ENCODE measurements at places on chromosomes 4 and X. TPM values are rescaled to one million over a fixed set of nuclear protein-coding genes. Genes with fewer than 3 reads are reported as not detected.

DNA sequence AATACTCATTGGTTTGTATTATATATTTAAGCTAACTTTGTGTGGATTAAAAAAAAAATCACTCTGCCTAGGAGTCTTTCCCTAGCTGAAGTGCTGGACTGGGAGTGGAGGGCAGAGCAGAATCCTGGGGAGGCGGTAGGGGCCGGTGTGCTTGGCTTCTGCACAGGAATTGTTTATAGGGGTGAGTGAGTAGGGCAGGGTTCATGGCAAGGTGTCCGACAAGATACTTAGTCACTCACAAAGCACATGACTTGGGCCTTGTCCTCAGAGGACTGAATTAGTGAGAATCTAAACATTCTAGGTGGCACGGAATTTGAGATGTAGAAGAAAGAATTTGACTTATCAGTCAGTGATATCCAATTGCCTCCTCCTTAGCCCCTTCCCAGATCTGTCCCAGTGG is 32.2 kb downstream of the FNIP2 start:
- DNase-seq, result no peak

GRCh38 chr4:183435803-183436202 is 8.6 kb upstream of the CDKN2AIP start:
- no peak for DNase-seq

GRCh38 chrX:47596256-47596655 is 14.0 kb downstream of the TIMP1 start:
- no peak for DNase-seq

GRCh38 chr4:152479428-152480026 is 56.4 kb downstream of the FBXW7 start:
- DNase-seq, result no peak

KIF4A gene
- total RNA-seq, result 41.8 TPM

DNA sequence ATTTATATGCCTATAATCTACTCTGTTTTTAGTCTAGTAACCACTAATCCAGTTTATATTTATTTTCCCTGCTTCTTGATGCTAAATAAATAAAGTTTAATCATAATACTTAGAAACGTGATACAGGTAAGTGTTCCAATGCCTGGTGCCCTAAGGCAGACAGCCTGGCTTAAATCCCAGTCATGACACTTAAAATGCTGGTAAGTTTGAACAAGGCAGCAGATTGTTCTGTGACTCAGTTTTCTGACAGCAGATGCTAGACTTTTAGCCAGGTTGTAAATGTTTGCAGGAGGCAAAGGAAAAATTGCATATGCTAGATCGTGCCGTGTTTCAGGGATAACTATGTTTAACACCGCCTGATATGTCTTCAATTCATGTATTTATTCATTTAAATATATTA is 2661.6 kb downstream of the PCDH7 start:
- no peak for DNase-seq

- DNase-seq, result no peak
These were observed 128.6 kb downstream of the ARHGAP6 start for GRCh38 chrX:11537141-11537540.

CASP6 gene
- total RNA-seq, result 25.2 TPM

LIMCH1 gene
- total RNA-seq, result 3.3 TPM

GRCh38 chr4:124209211-124209610 is 503.3 kb downstream of the ANKRD50 start:
- DNase-seq, result no peak

ADH7 gene
- not detected for total RNA-seq

- no peak for DNase-seq
These were observed 49.5 kb upstream of the MAGEA8 start for GRCh38 chrX:149831473-149831872.

DCX gene
- total RNA-seq, result 2.0 TPM

DNA sequence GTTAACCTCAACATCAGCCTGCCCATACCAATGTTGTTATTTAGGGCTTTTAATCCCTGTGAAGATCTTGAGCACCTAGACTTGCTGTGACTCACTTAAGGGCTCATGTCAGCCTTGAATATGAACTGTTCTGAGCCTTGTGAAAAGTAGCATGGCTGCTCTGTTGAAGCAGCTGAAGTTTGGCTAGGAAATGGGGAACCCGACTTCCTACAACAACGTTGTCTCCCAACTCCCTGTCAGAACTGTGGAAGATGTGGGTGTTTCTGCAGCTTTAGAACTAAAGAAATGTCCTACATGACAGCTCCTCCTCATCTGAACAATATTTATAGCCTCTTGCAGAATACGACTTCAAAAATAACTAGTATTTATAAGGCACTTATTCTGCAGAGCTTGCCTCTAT is 27.5 kb downstream of the STOX2 start:
- no peak for DNase-seq

HTN3 gene
- not detected for total RNA-seq

MCF2 gene
- total RNA-seq, result 0.39 TPM

DNA sequence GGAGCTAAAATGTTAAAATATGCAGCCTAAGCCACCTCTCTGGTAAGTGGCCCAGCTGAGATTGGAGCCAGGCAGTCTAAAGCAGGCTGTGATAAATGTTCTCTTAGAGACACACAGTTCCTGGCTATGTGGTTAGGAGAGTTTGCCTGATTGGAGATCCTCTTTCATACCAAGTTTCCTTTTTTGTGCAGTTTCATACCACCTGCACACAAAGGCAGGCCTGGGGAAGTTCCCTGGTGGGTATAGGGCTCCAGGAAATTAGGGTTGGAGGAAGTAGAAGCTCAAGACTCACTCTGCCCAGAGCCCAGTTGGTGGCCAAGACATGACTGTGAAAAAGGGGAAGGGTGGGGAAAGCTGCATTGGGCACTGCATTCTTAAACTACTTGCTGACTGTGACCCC is 16.9 kb downstream of the CYBB start:
- no peak for DNase-seq

AMBN gene
- not detected for total RNA-seq

DNA sequence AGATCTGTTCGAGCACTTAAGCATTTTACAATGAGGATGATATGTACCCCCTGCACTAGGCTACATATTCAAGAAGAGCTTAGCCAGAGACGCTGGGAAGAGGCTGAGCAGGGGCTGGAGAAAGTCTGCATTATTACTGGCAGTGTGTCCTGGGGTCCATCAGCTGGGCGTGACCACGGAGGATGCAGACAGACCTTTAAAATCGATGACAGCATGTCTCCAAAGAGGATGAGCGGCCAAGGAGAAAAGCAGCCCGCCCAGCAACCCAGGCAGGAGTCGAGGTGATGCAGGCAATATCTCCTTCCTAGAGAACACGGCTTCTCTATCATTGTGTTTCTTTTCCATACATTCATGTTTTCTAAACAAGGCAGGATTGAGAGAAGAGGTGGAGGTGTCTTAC is 300.7 kb downstream of the USP46 start:
- no peak for DNase-seq

NRK gene
- total RNA-seq, result 1.4 TPM

DNA sequence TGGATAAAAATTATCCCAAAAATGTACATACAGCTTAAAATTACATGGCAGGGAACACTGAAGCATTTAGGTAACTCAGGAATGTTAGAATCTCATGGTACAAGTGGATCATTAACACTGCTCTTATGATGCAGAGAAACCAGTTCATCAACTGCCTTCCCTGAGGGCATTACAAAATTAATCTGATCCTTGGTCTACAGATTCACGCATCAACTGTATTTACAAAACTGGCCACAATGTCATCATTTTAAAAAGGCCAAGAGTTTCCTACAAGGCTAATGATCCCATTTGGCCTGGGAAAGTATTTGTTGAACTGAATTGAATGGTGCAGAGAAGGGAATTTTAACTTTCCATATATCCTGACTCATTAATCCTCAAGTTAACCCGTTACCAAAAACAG is 84.6 kb downstream of the TSPAN5 start:
- no peak for DNase-seq

EREG gene
- total RNA-seq, result not detected

- peak; percentile 65 for DNase-seq
These were observed 286.9 kb upstream of the FGF16 start for GRCh38 chrX:77160301-77160700.

GRCh38 chr4:139763205-139763604 is 97.6 kb downstream of the MGST2 start:
- DNase-seq, result no peak

GAGE12G gene
- not detected for total RNA-seq

- no peak for DNase-seq
These were observed 138.3 kb upstream of the USP38 start for GRCh38 chr4:143046454-143046853.

GRCh38 chr4:152652102-152652501 is 27.7 kb downstream of the TMEM154 start:
- DNase-seq, result no peak

DOCK11 gene
- 6.2 TPM for total RNA-seq

MAMLD1 gene
- 0.53 TPM for total RNA-seq

DNA sequence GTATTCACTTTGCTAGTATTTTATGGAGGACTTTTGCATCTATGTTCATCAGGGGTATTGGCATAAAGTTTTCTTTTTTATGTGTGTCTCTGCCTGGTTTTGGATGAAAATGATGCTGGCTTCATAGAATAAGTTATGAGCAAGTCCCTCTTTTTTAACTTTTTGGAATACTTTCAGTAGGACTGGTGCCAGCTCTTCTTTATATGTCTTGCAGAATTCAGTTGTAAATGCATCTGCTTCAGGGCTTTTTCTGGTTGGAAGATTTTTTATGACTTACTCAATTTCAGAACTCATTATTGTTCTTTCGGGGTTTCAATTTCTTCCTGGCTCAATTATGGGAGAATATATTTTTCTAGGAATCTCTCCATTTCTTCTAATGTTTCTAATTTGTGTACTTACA is 9.1 kb upstream of the CSN2 start:
- DNase-seq, result no peak

REELD1 gene
- not detected for total RNA-seq

All from H9 (cell line).